ENCODE measurements at places on chromosomes 4 and X. TPM values are rescaled to one million over a fixed set of nuclear protein-coding genes. Genes with fewer than 3 reads are reported as not detected.

Gene SMIM14
- total RNA-seq = 31.0 TPM

Gene LRP2BP
- total RNA-seq = 0.07 TPM

Gene MND1
- 15.4 TPM for total RNA-seq

Gene PRDM8
- total RNA-seq = not detected

Gene FHIP1A
- total RNA-seq = 29.2 TPM

Gene FMR1NB
- not detected for total RNA-seq

Gene NKRF
- 13.9 TPM for total RNA-seq

Gene MGARP
- 1.7 TPM for total RNA-seq

DNA sequence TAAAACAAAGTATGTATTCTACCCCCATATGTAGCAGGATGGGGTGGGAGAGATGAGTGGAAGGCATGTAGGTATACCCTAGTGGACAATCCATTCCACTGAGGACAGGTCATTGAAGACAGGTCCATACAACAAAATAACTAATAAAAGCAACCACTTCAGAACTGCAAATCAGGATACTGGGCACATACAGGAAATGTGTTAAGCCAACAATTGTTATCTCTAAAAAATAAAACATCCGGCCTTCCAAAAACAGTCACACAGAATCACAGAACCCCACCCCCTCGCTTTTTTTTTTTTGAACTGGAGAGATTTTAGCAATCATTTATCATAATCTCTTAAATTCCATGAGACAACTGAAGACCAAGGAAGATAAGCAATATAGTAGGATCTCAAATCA lies 112.9 kb downstream of the FRYL start:
- H3K27ac ChIP-seq = no peak overlapping the region
- peaks cover 2% of the 10 kb centered on the region for H3K4me1 ChIP-seq
- H3K27me3 ChIP-seq = no peaks in the 10 kb centered on the region
- H3K4me3 ChIP-seq = no peak overlapping the region

DNA sequence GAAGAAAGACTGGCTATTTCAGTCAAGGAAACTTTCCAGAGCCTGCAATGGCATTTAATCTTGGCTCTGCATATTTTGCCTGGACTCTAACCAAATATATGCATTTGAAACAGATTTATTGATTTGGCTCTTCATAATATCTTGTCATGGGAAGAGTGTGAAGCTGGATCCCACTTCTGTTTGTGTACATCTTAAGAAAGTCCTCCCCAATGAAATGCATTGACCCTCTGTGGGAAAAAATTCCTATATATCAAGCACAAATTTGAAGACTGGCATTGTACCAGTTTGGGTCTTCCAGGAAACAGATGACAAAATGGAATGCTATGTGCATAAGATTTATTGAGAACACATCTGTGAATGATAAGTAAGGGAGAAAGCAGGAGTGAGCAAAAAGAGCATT lies 897.3 kb upstream of the TENM3 start:
- no peaks in the 10 kb centered on the region for H3K27me3 ChIP-seq
- no peak overlapping the region for H3K4me3 ChIP-seq
- H3K36me3 ChIP-seq = no peaks in the 10 kb centered on the region
- no peak overlapping the region for H3K27ac ChIP-seq
- no peak for DNase-seq

DNA sequence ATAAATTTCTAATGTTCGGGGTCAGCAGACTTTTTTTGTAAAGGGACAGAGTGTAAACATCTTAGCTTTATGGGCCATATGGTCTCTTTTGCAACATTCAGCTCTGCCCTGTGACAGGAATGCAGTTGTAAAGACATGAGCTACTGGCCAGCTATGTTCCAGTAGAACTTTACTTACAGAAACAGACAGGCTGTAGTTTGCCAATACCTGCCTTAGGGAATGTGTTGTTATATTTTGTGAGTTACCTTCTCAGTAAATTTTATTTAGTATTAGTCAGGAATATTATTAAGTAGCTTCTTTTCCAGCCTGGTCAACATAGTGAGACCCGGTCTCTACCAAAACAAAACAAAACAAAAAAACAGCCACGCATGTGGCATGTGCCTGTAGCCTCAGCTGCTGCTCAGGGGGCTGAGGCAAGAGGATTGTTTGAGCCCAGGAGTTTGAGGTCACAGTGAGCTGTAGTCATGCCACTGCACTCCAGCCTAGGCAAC lies 48.7 kb downstream of the HTT start:
- peaks cover 91% of the 10 kb centered on the region for H3K36me3 ChIP-seq
- DNase-seq = no peak
- peak overlapping the region; percentile 49 for H3K27ac ChIP-seq
- H3K27me3 ChIP-seq = no peaks in the 10 kb centered on the region
- no peak overlapping the region for H3K4me3 ChIP-seq

- no peaks in the 10 kb centered on the region for H3K36me3 ChIP-seq
- H3K4me3 ChIP-seq = no peak overlapping the region
- H3K27me3 ChIP-seq = no peaks in the 10 kb centered on the region
- H3K4me1 ChIP-seq = peaks cover 3% of the 10 kb centered on the region
Measured at GRCh38 chrX:37817176-37817575, 30.2 kb downstream of the DYNLT3 start.

GRCh38 chrX:129525162-129525561 lies 1.9 kb upstream of the SMARCA1 start:
- H3K27me3 ChIP-seq = no peaks in the 10 kb centered on the region
- no peak overlapping the region for H3K4me3 ChIP-seq
- no peak overlapping the region for H3K27ac ChIP-seq

- no peaks in the 10 kb centered on the region for H3K4me1 ChIP-seq
- H3K27me3 ChIP-seq = no peaks in the 10 kb centered on the region
- H3K36me3 ChIP-seq = no peaks in the 10 kb centered on the region
- no peak overlapping the region for H3K27ac ChIP-seq
- H3K4me3 ChIP-seq = no peak overlapping the region
- DNase-seq = peak; percentile 85
Measured at GRCh38 chr4:139603576-139604410, 47.8 kb upstream of the SETD7 start.

- H3K36me3 ChIP-seq = no peaks in the 10 kb centered on the region
- no peak overlapping the region for H3K27ac ChIP-seq
- peak overlapping the region; percentile 13 for H3K4me3 ChIP-seq
- H3K4me1 ChIP-seq = peaks cover 8% of the 10 kb centered on the region
Measured at GRCh38 chr4:89610236-89610635, 226.7 kb downstream of the SNCA start.

DNA sequence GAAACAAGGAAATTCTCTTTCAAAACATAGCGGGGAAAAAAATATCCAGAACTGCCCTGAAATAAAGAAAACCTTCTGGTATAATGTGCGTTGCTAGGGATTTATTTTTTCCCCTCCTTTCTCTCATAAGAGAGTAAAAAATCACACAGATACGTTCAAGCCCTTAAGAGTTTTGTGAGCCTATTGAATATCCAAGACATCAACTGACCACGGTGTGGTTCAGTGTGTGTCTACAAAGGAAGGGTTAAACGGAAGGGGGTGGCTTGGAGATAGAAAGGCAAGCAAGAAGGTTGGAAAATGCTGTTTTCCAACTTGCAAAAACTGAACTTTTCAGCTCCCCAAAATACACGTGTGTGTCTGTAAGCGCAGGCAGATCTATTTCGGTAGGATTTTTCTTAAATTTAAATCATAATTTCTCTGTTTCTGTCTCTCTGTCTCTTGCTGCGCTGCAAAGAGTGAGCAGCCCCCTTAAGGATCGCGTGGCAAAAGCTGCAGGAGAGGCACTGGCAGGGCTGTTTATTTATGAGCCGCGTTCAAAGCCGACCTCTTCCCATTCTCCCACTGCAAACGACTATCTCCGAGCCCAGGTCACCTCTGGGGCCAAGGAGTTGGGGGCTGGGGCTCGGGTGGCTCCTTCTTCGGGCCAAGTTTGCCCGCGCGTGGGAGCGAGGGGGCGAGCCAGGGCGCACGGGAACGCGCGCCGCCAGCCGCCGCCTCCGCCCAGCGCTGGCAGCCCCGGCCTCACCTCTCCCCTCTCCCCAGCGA lies 492 bp upstream of the SLIT2 start:
- peak overlapping the region; percentile 80 for H3K4me3 ChIP-seq
- H3K27ac ChIP-seq = no peak overlapping the region
- DNase-seq = no peak
- H3K36me3 ChIP-seq = no peaks in the 10 kb centered on the region

DNA sequence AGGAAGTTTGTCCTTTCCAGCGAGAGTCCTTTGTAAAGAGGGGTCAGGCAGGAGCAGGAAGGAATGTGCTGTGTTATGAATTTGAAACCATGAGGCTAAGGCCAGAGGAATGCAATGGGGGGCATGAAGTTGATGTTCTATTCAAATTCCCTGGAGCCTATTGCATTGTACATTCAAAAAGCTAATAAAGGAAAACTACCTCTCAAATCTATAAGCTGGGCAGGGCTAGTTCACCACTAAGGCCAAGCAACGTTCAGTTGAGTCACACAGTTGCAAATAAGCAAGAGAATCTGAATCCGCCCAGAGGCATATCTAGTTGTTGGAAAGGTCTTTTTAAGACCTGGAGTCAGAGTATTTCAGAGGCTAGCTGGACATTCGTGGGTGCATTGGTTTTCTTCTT lies 148.3 kb downstream of the DCTD start:
- no peak overlapping the region for H3K4me3 ChIP-seq
- no peaks in the 10 kb centered on the region for H3K27me3 ChIP-seq
- H3K36me3 ChIP-seq = peaks cover 7% of the 10 kb centered on the region
- no peak for DNase-seq
- H3K4me1 ChIP-seq = peaks cover 16% of the 10 kb centered on the region

- peaks cover 5% of the 10 kb centered on the region for H3K4me1 ChIP-seq
- H3K27me3 ChIP-seq = no peaks in the 10 kb centered on the region
- H3K27ac ChIP-seq = no peak overlapping the region
- DNase-seq = no peak
- no peaks in the 10 kb centered on the region for H3K36me3 ChIP-seq
Measured at GRCh38 chrX:130772105-130772775, 130.8 kb downstream of the ENOX2 start.

DNA sequence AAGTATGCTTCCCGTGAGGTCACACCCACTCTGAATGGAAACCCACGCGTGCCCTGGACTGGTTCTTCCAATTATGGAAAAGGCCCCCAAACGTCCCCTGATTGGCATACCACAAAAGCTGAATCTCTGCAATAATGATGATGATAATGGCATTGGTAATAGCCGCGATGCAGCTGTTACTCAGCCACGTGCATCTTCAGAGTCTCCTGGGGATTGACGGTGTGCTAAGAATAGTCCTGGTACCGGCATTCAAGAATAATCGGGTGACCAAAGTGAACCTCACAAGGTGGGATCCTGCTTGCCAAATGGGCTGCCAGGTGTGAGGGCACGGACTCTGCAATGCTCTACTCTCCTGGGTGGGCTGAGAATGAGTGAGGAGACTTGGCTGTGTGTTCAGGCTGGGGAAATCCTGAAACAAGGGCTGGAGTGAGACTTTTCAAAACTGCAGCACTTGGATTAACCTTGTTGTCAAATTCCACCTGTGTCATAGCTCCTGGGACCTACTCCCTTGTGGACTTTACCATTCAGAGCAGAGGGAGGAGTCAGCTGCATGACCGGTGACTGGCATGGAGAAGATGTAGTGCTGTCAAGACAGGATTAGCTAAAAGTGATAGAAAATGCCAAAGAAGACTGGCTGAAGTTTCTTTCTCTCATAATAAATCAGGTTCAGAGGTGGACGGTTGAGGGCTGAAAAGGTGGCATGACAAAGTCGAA lies 615.4 kb downstream of the MID1IP1 start:
- DNase-seq = no peak
- H3K36me3 ChIP-seq = no peaks in the 10 kb centered on the region
- H3K4me1 ChIP-seq = no peaks in the 10 kb centered on the region
- H3K27ac ChIP-seq = no peak overlapping the region
- no peak overlapping the region for H3K4me3 ChIP-seq

- H3K4me1 ChIP-seq = peaks cover 4% of the 10 kb centered on the region
- no peak for DNase-seq
- no peak overlapping the region for H3K27ac ChIP-seq
- H3K4me3 ChIP-seq = no peak overlapping the region
- H3K36me3 ChIP-seq = peaks cover 64% of the 10 kb centered on the region
Measured at GRCh38 chr4:77169481-77169880, 12.5 kb downstream of the CCNG2 start.

DNA sequence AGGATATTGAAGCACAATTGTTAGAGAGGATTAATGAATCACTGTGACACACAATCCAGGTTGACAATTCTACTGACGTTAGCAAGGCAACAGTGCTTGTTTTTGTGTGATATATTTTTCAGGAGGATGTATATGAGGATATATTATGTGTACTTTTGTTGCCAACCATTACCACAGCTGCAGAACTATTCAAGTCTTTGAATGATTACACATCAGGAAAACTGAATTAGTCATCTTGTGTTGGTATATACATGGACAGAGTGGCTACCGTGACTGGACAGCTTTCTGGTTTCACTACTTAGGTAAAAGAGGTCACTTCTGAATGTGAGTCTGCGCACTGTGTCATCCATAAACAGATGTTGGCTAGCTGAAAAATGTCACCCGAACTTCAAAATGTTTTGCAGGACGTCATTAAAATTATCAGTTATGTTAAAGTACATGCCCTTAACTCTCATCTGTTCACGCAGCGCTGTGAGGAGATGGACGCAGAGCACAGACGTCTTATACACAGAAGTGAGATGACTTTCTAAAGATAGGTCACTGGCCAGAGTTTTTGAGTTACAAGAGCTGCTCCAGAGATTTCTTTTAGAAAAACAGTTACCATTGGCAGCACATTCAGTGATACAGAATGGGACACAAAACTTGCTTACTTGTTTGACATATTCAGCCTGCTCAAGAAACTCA lies 69.0 kb downstream of the MRPL1 start:
- no peak overlapping the region for H3K4me3 ChIP-seq
- DNase-seq = no peak
- peaks cover 14% of the 10 kb centered on the region for H3K36me3 ChIP-seq
- no peaks in the 10 kb centered on the region for H3K4me1 ChIP-seq
- no peaks in the 10 kb centered on the region for H3K27me3 ChIP-seq
- H3K27ac ChIP-seq = no peak overlapping the region

DNA sequence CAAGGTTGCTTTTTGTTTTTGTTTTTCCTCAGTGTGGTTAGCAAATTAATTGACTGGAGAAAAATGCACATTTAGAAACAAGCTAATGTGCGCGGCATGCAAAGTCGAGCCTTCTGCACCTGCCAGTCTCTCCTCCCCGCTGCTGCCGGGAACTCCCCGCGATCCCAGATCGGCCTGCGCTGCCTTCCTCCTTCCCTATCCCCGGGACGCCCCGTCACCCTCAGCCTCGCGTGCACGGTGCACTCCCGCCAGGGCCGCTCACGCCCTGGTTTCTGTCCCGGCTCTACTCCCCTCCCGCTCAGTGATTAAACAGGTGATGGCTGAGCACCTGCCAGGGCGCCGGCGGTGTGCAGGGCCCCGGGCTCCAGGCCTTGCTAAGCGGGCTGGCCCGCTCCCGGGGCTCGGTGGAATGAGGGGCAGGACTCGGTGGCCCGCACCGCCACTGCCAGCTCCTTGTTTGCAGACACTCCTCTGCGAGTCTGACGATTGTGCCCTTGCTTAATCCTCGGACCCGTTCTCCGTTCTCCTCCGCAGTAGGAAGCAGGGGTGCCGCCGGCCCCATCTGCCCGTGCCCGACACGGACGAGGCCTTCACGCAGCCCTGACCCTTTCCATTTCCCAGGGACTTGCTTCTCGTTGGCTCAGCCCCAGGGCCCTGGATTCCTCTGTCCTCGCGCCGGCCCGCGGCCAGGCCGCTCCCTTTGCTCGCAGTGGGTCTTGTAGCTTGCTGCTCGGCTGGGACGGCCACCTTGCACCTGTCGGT lies 143.4 kb downstream of the TRIML1 start:
- peak overlapping the region; percentile 45 for H3K4me3 ChIP-seq
- H3K27ac ChIP-seq = no peak overlapping the region
- peak; percentile 81 for DNase-seq
- H3K4me1 ChIP-seq = no peaks in the 10 kb centered on the region
- peaks cover 24% of the 10 kb centered on the region for H3K27me3 ChIP-seq

GRCh38 chr4:132982151-132982550 lies 166.9 kb upstream of the PCDH10 start:
- no peak overlapping the region for H3K27ac ChIP-seq
- H3K4me3 ChIP-seq = no peak overlapping the region
- no peaks in the 10 kb centered on the region for H3K4me1 ChIP-seq
- DNase-seq = no peak
- H3K27me3 ChIP-seq = no peaks in the 10 kb centered on the region
- no peaks in the 10 kb centered on the region for H3K36me3 ChIP-seq

Data from endodermal cell (in vitro differentiated cells).